ENCODE measurements at places on chromosomes 16 and 17. TPM values are rescaled to one million over a fixed set of nuclear protein-coding genes. Genes with fewer than 3 reads are reported as not detected.

ALOX15 gene
- not detected for total RNA-seq

MYO1D gene
- 35.2 TPM for total RNA-seq

CCDC78 gene
- total RNA-seq, result 4.8 TPM

CX3CL1 gene
- not detected for total RNA-seq

ACBD4 gene
- 3.9 TPM for total RNA-seq

NPTX1 gene
- total RNA-seq, result 4.9 TPM

RNF43 gene
- total RNA-seq, result under 0.01 TPM

CALB2 gene
- total RNA-seq, result 0.50 TPM

SLFN13 gene
- 5.0 TPM for total RNA-seq

CBFA2T3 gene
- not detected for total RNA-seq

IRX5 gene
- not detected for total RNA-seq

TEX14 gene
- total RNA-seq, result 0.11 TPM

RNF157 gene
- 0.75 TPM for total RNA-seq

PRAC2 gene
- total RNA-seq, result not detected

HNF1B gene
- not detected for total RNA-seq

ACSM3 gene
- total RNA-seq, result 0.77 TPM

GP1BA gene
- total RNA-seq, result not detected

PRSS22 gene
- 0.12 TPM for total RNA-seq

FUS gene
- 79.6 TPM for total RNA-seq

Measured in uterine smooth muscle cell (primary cell).